ENCODE measurements at places on chromosomes 5 and 9. TPM values are rescaled to one million over a fixed set of nuclear protein-coding genes. Genes with fewer than 3 reads are reported as not detected.
A peak's percentile ranks its signal among the peaks of the same experiment; 100 is the strongest.

GRCh38 chr9:110691002-110691549 lies 22.5 kb downstream of the MUSK start:
- DNase-seq = no peak

PAEP gene
- polyA plus RNA-seq = 0.09 TPM

- no peak for DNase-seq
These were observed 50.3 kb upstream of the HMHB1 start for GRCh38 chr5:143761663-143762062.

DNA sequence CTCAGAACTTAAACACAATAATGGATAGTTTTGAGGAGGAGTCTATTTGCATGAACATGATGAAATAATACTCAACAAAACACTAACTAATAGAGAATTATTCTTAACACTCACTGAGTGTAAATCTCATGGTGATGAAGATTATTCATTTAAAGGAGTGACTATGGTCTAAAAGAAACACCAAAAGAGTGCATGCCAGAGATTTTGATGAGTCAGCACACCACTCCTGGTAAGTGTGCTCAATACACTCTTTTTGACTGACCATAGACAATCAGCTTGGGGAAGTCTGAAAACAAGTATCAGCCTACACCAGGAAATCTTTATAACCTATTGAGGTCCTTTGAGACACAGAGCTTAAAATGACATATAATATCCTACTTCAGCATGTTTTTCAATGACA lies 6.8 kb upstream of the FST start:
- no peak for DNase-seq

DNA sequence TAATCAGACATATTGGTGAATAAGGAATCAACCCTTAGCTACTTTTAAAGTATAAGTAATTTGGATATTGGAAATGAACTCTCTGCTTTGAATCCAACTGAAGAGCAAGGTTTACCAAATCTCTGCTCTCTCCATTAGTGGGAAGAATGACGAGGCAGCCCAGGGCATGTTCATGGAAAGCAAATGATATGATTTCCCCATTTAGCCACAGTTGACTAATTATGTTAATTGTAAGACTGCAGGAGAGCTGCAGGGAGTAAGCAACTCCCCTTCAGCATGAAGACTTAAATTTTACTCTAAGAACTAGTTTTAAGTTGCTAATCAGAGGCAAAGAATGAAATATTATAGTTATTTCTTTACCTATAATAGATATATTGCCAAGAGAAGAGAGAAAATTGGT lies 194.3 kb upstream of the CD180 start:
- no peak for DNase-seq

DNA sequence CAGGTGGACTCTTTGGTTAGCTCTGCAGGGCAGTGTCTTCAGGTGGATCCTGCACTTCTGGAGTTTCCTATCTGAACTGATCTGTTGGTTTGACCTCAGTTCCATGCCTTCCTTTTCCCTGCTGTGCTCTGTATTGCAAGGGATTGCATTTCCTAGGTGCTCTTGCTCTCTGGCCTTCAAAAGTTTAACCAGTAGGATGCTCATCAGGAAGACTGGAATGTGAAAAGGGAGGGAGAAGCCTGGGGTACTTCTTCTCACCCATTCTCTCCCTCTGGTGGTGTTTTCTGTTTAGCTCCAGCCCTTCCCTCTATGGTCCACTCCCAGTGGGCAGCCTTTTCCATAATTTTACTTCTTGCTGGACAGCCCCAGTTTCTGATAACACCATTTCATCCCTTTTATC lies 78.5 kb downstream of the ZNF618 start:
- DNase-seq = no peak

PCDHB2 gene
- polyA plus RNA-seq = 1.7 TPM

GRCh38 chr5:79225026-79225425 lies 10.9 kb upstream of the JMY start:
- DNase-seq = no peak

PLPP7 gene
- 1.1 TPM for polyA plus RNA-seq

- DNase-seq = peak; percentile 45
These were observed 325.6 kb downstream of the PRELID2 start for GRCh38 chr5:145509336-145510136.

DNA sequence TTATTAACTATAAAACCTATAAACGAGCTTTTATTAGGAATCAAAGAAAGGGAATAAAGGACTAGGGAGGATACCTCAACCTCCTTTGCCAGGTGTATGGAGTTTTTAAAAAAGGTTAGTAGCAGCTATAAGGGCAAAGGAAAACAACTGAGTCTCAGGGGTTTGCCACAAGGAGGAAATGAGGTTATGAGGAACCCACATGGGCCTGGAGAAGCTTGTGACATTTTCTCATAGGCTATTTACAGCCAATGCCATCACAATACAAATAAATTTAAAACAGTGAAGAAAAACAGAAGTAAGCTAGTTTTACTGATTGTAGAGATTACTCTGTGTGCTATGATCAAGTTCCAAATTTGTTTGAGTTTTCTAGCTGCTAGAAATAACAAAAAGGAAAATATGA lies 92.6 kb downstream of the CDKN2A start:
- DNase-seq = no peak

GPX3 gene
- 34.3 TPM for polyA plus RNA-seq

SELENOP gene
- 2,350 TPM for polyA plus RNA-seq

- no peak for DNase-seq
These were observed 201.3 kb upstream of the IL12B start for GRCh38 chr5:159531554-159532105.

DNA sequence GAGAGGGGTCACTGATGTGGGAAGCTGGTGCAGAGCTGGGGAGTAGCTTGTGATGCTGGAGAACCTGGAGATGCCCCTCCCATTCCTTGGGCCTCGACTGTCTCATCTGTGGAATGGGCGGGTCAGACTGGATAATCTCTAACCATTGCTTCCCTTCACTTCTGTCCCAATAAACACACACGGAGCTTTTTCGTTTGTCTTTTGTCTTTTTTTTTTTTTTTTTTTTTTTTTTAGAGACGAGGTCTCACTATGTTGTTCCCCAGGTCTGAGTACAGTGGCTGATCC lies 36.5 kb downstream of the ALG2 start:
- no peak for DNase-seq

GRCh38 chr5:179699616-179700237 lies 960 bp downstream of the CANX start:
- DNase-seq = peak; percentile 61

PLAC8L1 gene
- 0.54 TPM for polyA plus RNA-seq

GRCh38 chr5:168165977-168166376 lies 125.5 kb upstream of the WWC1 start:
- DNase-seq = no peak

GRCh38 chr9:136203408-136204144 lies 1.4 kb downstream of the LHX3 start:
- DNase-seq = no peak

GRCh38 chr9:72276429-72276828 lies 88.6 kb downstream of the ZFAND5 start:
- DNase-seq = no peak

DNA sequence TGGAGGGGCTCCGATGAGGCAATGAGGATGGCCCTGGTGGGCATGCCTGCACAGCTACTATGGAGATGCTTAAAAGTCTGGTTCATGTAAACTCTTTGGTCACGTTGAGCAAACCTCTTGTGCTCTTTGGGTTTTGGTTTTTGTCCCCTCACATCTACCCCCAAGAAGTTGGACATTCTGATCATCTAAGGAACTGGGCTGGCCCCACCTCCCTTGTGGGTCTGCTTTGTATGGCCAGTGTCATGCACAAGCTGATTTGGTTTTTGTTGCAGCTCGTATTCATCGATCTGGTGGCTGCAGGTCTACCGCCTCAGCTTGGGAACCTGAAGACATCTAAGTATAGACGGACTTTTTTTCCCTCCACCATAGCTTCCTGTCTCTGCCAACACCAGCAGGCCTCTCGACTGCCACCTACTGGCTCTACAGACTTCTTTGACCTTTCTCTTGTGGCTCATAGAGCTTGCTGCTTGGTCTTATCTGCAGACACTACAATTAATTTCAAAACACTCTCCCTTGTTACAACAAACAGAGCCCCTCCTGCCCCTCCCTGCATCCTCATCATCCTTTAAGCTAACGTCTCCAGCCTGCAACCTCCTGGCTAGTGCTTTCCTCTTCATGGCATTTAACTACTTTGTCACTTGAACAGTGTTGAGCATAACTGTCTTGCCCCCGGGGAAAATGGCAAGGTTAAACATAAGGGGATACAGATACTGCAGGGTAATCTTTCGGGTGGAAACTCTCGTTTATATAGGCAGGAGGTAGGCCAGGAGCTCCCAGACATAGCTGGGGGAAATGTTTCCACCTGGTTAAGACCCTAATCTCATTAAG lies 34.5 kb downstream of the TSTD2 start:
- DNase-seq = peak; percentile 70

DNA sequence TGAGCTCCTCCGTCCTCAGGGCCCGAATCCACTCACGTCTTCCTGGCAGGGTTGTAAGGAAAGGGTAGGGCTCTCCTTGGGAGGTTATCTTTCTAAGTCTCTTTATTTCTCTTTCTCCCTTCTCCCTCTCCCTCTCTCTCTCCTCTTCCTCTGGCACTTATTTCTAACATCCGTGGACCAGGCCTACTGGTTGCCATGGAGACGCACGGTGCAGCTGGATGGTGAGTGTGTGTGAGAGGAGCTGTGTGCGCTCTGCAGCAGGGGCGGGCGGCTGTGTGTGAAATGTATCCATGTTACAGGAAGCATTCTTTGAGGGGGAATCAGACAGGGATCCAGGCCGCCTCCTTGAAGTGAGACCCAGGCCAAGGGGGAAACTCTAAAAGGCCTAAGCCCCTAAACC lies 32.2 kb downstream of the PCDH1 start:
- DNase-seq = no peak

DNA sequence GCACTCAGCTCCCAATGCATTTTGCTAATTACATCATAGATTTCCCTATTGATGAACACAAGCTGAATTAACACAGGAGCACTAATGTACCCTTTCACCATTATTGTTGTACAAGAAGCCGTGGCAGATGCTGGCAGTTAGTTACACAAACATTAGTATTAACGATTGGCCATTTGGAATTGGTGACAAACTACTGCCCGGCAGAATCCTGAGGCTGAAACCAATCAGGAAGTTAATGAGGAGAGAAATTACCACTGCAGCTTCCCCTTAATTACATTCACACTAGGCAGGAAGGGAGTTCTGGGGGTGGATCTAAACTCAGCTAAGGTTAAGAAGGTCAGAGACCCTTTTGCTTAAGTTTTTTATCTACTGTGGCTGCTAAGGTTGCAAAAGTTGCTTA lies 9.6 kb upstream of the DMRT3 start:
- DNase-seq = no peak

GRCh38 chr9:38047301-38048251 lies 21.5 kb downstream of the SHB start:
- peak; percentile 80 for DNase-seq

DNA sequence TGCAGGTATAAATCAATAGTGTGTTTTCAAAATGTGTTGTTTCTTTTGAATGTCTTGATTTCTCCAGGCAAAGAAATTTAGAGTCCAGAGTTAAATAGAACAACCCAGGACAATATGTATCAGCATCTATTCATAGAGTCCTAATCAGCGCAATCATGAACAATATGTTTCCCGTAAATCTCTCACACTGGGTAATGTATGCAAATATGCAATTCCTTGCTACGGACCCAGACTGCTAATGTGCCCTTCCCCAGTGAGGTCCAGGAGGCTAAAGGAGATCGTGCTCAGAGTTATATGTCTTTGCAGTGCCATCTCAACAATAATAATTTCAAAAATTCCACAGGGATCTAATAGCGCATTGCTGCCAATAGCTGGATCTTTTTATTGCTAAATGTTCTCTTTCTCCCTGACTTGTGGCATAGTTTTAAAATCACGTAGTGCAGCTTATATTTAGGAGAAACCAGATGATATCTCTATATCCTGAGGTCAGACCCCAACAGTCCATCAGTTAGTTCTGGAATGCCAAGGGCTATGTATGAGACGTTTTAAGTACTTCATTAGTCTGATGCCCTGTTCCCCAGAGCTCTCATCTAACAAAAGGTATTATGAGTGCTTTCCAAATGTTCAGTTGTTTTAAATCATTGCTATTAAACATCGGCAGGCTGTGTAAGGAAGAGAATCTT lies 145.1 kb downstream of the MARCHF11 start:
- no peak for DNase-seq

GRCh38 chr9:130157079-130157478 lies 15.1 kb upstream of the NCS1 start:
- no peak for DNase-seq

DNA sequence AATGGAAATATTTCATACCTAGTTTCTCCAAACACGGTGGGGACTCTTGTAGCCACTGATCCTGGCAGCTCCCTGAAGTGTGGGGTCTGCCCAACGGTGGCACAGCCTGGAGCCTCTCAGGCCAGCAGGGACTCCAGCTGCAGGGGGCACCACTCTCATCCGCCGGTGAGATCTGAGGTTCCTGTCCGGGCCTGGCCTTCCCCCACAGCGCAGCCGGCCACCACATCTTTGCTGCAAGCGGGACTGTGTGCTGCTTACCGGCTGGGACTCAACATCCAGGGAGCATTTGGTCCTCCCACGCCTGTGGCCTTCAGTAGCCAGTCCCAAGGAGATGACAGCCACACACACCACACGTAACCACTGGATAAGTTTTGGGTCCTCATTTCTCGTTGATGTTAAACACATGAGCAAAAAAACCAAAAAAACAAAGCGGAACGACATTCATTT lies 7.7 kb upstream of the NKX2-5 start:
- DNase-seq = no peak

SLC45A2 gene
- polyA plus RNA-seq = 0.12 TPM

DNA sequence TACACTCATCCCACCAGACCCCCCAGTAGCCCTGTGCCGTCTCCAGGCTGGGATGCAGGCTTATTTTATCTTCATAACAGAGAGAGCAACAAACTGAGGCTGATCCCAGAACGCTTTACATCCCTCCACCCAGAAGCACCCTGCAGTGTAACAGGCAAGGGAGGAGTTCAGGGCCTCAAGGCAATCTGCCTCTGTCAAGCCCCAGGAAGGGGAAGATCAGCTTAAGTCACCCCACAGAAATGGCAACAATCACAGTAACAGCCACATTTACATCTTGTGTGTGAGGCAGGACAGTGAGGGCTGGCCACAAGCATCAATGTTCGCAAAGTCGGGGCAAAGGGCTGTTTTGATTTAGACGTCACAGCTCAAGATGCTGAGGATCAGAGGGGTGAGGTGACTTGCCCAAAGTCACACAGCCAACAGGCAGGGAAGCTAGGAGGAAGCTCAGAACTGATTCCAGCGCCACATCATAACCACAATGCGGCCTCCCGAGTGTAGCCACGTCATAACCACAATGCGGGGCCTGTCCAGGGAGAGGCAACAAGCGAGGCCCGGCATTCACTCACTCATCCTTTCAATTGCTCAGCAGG lies 14.4 kb downstream of the STK10 start:
- no peak for DNase-seq

GRCh38 chr9:136494531-136495215 lies 11.8 kb upstream of the SEC16A start:
- DNase-seq = no peak

C5orf47 gene
- polyA plus RNA-seq = 0.06 TPM

SPATA31D4 gene
- polyA plus RNA-seq = not detected

GRCh38 chr5:173324115-173325001 lies 3.9 kb downstream of the STC2 start:
- DNase-seq = peak; percentile 50

AQP7 gene
- 40.9 TPM for polyA plus RNA-seq

- no peak for DNase-seq
These were observed 98.7 kb downstream of the TLE1 start for GRCh38 chr9:81590688-81591087.

Measured in large intestine (tissue), 12 donors.